ENCODE measurements at places on chromosomes 12 and 14.

DNA sequence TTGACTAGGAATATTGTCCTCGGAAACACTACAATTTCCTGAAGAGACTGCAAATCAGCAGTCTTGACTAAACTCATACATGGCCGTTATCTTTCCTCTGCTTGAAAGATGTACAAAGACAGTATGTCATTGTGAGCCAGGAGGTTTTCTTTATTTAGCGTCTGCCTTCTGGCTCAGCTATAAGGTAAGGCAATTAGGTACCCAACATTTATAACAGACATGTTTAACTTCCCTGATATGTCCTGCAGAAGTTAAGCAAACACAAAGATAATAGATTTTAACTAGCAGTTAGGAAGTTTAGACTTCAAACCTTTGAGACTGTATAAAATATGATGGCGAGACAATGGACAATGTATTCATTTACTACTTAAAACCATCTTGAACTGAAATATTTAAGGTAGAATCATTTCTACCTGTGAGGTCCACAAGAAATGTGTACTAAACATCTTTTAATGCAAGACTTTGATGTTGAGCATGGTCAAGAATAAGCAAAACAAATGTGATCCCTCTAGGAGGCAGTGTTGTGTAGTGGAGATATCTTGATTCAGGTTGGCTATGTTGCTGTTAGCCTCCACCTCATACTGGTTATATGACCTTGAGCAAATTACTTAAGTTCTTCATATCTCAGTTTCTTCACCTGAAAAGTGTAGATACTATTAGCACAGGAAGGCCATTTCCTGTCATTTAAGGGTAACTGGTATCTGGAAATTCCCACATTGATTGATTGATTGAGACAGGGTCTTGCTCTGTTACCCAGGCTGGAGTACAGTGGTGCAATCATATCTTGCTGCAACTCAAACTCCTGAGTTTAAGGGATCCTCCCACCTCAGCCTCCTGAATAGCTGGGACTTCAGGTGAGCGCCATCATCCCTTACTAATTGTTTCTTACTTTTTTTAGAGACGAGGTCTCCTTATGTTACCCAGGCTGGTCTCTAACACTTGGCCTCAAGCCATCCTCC is 96.3 kb upstream of the EEA1 start:
- DNase-seq = no peak

- no peak for DNase-seq
Observed at GRCh38 chr12:76424941-76425340, 76.7 kb upstream of the BBS10 start.

GRCh38 chr12:122610911-122611310 is 83.9 kb downstream of the KNTC1 start:
- DNase-seq = no peak

DNA sequence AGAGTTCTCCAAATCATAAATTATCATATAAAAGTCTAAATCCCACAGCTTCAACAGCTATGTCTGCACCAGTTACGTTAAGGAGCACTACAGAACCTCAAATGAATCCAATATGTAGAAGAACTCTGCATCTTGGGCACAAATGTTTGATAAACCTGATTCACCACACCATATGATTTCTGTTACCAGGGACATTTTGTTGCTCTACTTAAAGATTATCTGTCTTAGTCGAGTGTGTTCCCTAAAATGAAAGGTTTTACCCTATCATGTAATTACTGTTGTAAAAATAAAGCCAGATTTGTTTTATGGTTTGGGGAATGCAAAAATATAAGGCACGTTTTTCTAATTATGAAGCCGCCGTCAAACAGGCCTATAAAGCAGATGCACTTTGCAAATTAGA is 363.1 kb downstream of the EGLN3 start:
- DNase-seq = no peak

GRCh38 chr14:103160321-103161053 is 37.2 kb downstream of the TNFAIP2 start:
- no peak for DNase-seq

- no peak for DNase-seq
Observed at GRCh38 chr14:94631536-94632304, 19.5 kb downstream of the SERPINA3 start.

- DNase-seq = no peak
Observed at GRCh38 chr12:74339211-74339610, 198.4 kb upstream of the ATXN7L3B start.

DNA sequence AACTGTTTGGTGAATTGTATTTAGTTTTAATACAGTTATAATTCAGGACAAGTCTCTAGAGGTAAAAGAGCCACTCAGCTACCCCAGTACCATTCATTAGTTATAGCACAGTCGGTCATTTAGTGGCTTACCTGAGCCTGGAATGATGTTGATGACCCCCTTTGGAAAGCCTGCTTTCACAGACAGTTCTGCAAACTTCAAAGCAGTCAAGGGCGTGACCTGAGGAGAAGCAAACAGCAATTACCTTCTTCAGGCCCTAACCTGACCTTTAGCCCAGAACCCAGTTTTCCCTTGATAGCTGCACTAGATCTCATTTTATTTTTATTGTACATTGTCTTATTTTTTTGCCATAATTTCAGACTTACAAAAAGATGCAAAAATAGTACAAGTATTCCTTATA is 43.8 kb downstream of the ALDH1L2 start:
- DNase-seq = no peak

DNA sequence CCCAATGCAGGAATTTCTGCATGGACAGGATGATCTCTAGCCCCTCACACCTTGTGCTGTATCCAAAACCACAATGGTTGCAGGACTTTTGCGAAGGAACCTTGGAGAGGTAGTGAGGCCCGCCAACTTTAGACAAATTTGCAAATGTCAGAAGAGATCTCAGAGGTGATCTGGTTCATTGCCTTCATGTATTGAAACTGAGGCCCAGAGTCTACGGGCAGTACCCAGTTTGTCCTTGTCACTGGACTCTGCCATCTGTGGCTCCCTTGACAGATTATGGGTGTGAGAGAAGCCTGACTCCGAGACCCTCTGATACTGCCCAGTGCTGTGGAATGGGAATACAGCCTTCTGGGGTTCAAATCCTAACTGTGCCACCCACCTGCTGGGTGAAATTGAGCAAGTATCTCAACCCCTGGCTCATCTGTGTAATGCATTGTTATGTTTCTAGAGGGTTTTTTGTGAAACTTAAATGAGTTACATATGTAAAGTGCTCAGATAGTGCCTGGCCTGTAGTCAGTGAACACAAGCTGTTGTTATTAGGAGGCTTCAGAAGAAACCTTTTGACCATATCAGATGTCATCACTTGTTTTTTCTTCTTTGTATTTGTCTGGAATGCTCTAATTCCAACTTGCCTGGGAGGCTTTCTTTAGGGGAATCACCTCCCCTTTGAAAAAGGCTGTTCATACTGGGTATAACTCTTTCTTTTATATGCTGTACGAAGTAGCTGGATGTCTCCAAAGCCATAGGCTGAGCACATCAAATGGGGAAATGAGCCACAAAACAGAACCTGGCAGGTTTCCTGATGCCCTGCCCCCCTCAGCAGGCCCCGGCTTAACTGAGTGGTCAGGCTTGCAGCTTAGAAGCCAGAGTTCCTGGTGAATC is 71.4 kb upstream of the SRSF5 start:
- DNase-seq = no peak

DNA sequence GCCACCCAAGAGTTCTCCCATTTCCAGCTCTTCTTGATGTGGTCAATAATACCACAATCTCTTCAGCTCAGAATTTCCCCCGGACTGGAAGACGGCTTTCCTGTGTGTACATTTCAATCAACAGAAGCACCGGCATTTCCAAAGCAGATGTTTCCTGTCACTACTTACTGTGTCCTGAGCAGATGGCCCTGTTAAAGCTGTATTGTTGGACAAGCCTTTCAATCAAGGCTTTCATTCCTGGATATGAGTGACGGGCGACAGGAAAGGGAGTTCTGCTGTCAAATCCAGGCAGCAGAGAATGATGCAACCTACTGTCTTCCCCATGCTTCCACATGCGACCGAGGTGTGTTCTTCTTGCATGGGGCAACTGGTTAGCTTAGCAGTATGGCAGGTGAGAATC is 76.4 kb upstream of the CCDC60 start:
- DNase-seq = no peak

- no peak for DNase-seq
Observed at GRCh38 chr14:81323093-81323492, 77.0 kb downstream of the STON2 start.
